Mesenteric fat pad (tissue), 1 donor: ENCODE measurements at places on chromosomes 11 and 22. TPM values are rescaled to one million over a fixed set of nuclear protein-coding genes. Genes with fewer than 3 reads are reported as not detected.
A peak's percentile ranks its signal among the peaks of the same experiment; 100 is the strongest.

The UBQLN3 gene
- 0.22 TPM for total RNA-seq

DNA sequence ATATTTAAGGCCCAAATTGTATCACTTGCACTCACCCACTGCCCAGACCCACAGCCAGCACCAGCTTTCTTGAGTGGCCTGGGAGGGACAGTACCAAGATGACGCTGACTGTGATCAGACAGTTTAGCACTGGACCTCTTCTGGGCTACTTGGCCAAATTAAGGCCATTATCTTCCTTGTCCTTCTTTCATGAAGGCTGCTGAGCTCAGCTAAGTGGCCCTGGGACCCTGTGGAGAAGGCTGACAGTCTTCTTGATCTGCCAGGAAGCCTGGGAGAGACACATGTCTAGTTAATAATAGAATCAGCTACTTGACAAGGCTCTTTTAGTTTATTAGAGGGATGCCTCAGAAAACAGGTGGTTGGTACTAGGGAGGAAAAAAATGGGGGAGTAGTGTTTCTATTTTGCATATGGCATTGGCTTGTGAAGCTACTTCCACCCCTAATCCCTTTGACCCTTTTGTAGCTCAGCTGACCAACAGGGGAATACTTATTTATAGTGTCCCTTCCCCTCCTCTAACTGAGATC is 127.9 kb upstream of the NTM start:
- no peak for DNase-seq

- DNase-seq, result no peak
Observed at GRCh38 chr11:98771791-98772190, 249.0 kb upstream of the CNTN5 start.

GRCh38 chr11:71423181-71423790 is 24.9 kb downstream of the DHCR7 start:
- no peak for DNase-seq

DNA sequence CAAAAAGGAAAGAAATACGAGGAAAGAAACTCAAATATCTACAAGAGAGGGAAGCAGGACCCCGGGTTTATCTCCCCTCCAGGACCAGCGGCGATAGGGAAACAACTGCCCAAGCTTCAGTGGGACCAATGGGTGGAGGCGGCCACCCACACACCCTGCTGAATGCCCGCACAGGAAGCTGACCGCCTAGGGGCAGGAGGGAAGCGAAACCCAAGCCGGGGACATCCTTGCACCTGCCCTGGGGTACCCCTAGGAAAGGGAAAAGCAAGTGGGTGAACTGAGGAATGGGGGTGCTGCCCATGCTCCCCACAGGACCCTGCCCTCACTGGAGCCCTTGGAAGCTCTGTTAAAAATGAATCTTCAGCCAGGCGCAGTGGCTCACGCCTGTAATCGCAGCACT is 27.6 kb upstream of the HMOX1 start:
- DNase-seq, result no peak

GRCh38 chr11:14584595-14584994 is 59.0 kb upstream of the PDE3B start:
- no peak for DNase-seq

The KRTAP5-4 gene
- total RNA-seq, result not detected

DNA sequence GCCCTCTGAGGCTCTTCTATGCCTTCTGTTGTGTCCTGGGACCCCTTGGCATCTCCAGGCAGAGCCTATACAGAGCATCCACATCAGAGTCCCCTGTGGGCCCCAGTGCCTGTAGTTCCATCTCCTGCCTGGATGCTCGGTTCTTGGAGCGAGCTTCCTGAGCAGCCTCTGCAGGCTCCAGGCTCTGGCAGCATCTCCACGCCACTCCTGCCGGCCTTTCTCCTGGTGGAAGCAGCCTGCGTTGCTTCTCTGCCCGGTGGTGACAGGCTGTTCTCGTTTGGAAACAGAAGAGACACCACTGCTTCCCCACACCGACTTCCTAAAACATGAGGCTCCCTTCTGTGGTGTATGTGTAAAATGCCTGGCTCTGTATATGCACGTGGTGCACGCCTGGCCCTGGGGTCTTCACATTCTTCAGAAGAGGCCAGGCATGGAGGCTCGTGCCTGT is 52.8 kb downstream of the BCR start:
- no peak for DNase-seq

The OR10G7 gene
- total RNA-seq, result not detected

DNA sequence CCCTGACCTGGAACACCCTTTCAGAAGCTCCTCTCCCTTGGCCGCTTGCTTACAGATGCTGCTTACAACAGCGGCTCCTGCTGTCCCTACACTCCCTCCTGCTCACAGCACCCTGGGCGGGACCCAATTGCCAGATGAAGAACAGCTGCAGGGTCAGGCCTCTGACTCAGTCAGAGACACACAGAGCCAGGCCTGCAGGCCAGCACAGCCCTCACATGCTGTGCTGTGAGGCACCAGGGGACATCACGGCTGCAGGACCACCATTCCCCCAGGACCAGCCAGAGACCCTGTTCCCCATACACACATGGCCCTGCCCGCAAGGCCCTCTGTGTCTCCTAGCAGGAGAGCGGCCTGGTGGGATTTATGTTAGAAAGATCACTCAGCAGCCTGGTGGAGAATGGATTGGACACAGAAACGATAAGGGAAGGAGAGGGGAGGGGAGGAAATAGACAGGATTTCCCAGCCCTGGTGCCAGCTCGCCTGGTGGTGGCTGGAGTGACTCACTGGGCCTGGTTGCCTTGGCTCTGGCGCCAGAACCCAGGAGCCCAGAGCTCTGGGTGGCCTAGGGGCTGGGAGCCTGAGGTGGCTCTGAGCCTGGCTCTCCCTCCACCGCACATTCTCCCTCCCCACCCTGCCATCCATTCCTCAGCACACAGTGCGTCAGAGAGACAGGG is 6.7 kb downstream of the CAPN5 start:
- DNase-seq, result peak; percentile 92

GRCh38 chr11:48047616-48048015 is 67.3 kb downstream of the PTPRJ start:
- peak; percentile 59 for DNase-seq

DNA sequence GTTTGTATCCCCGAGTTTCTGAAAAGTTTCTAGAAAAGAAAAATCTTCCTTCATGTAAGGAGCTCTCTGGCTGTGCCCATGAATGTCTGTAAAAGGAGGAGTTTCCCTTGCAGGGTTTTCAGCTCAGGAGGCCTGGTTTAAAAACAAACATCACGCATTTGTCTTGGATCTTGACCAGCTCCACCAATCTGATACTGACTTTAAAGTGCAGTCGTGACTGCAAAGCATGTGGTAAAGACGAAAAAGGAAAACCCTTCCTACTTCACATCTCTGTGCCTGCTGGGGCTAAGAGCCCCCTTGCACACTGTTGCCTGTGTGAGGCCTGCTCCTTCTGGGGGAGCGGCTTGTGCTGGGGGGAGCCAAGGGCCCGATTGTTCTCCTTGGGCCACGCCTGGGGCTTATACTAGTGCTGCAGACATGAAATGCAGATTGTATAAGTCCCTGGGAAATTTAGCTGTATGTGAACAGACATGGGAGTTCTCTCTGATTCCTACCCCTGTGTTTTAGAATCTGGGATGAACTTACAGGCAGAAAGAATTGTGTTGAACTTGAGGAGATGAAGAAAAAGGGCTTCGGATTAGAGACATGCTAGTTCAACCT is 62.1 kb downstream of the ADAMTS15 start:
- DNase-seq, result no peak

DNA sequence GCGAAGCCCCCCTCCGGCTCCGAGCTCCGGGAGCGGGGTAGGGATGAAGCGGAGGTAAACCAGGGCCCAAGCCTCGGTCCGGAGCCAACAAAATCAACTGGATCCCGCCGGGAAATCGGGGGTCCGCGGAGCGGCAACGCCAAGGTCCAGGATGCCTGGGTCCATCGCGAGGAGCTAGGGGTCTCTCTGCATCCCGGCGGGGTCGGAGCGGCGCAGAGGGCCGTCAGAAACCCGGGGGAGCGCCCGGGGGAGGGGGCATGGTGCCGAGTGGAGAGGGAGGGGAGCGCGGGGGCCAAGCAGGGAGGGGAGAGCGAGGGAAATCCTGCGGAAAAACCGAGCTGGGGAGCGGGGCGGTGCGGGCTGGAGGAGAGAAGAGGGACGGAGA is 51.8 kb downstream of the SLC22A12 start:
- no peak for DNase-seq

- DNase-seq, result no peak
Observed at GRCh38 chr11:70826541-70827335, 425.6 kb downstream of the SHANK2 start.

GRCh38 chr11:8060801-8061554 is 20.0 kb upstream of the TUB start:
- DNase-seq, result peak; percentile 83

The SELENOM gene
- 160 TPM for total RNA-seq

- DNase-seq, result no peak
Observed at GRCh38 chr11:13629779-13630178, 38.7 kb upstream of the FAR1 start.

DNA sequence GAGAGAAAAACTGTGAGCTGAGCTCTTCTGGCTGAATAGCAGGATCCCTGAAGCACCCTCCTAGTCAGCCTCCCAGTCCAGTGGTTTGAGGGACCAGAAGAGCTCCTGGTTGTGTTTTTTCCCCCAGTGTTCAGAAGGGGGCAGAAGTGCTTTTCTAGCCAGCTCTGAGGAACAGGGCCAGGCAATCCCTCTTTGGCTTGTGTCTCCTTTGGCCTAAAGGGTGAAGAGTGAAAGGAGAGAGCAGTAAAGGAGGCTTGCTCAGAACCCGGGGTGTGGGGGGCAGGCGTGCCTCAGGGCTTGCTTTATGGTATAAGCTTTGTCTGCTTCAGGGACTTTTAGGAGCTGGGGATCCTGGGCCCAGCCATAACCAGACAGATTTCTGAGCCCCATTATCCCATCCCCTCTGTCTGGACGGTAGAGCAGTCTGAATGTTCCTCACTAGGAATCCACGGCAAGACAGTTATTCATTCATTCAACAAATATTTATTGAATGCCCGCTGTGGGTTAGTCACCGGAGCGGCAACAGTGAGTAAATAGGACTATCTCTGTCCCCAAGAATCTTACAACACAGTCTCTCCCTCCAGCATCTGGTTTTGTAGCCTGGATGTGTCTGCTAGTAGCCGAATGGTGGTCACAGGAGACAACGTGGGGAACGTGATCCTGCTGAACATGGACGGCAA is 14.5 kb downstream of the ACP2 start:
- DNase-seq, result no peak

The TMEM191B gene
- 0.84 TPM for total RNA-seq

GRCh38 chr11:63914896-63915691 is 1.9 kb downstream of the RCOR2 start:
- DNase-seq, result no peak

- DNase-seq, result no peak
Observed at GRCh38 chr22:29689206-29689879, 30.5 kb upstream of the CABP7 start.

The CCDC134 gene
- total RNA-seq, result 4.1 TPM

The OR52I2 gene
- total RNA-seq, result not detected

The SHANK3 gene
- total RNA-seq, result 95.7 TPM

The SYT13 gene
- not detected for total RNA-seq

- peak; percentile 82 for DNase-seq
Observed at GRCh38 chr11:117417856-117418255, 90.2 kb downstream of the CEP164 start.

The TSSK2 gene
- total RNA-seq, result not detected

DNA sequence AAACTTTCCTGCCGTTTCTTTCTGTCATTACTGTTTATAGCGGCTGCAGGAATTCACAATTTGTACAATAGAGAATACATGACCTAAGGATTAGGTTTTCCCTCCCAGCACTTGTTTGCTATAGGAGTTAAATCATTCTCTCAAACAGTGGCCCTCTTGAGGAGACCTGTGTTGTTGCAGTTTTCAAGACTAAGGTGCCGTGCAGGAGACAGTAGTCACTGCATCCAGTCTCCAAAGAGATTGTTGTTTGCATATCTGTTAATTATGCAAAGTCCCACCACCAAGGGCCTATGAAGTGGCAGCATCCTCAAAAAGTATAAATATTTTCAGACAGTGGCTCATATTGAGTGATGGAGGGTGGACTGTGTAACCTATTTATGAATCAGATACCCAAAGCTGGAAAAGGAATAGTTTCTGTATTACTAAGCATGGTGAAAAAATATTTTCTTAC is 2.3 kb downstream of the PRSS23 start:
- no peak for DNase-seq

DNA sequence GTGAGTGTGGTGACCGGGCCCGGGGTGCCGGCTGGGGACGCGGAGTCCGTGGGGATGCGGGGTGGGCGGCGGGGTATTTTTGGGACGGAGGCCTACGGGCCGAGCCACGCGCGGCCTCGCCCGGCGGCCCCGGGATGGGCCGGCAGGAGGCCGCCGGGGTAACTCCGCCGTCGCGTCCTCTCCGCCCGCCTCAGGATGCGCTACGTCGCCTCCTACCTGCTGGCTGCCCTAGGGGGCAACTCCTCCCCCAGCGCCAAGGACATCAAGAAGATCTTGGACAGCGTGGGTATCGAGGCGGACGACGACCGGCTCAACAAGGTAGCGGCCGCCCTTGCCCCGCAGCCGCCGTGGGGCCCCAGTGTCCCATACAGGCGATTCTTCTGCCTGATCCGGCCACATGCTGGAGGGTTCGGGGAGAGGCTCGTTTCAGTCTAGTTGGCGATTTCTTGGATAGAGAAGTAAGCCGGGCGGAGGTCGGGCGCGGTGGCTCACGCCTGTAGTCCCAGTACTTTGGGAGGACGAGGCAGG is 337 bp downstream of the RPLP2 start:
- no peak for DNase-seq

The PHLDA2 gene
- 6.8 TPM for total RNA-seq

The SELENOH gene
- 101 TPM for total RNA-seq

DNA sequence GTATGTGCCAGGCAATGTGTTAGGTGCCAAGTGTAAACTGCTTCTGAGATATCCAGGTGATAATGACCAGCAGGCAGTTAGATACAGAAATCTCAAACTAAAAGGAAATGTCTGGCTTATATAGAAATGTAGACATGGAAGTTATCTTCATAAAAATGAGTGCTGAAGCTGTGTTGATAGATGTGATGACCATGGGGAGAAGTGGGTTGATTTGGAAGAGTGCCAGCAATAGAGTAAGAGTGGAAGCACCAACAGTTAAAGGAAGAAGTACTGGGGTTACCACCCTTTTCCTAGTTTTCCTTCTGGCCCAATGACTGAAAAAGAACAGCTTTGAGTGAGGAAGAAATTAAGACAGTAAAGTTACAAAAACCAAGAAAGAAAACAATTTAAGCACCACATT is 68.5 kb downstream of the C2CD3 start:
- no peak for DNase-seq

The ST3GAL4 gene
- 65.2 TPM for total RNA-seq

The TIGD3 gene
- total RNA-seq, result not detected

The CHKA gene
- 33.4 TPM for total RNA-seq

The TMEM134 gene
- total RNA-seq, result 43.2 TPM
